ENCODE measurements at places on chromosomes 5 and 9.
A peak's percentile ranks its signal among the peaks of the same experiment; 100 is the strongest.

DNA sequence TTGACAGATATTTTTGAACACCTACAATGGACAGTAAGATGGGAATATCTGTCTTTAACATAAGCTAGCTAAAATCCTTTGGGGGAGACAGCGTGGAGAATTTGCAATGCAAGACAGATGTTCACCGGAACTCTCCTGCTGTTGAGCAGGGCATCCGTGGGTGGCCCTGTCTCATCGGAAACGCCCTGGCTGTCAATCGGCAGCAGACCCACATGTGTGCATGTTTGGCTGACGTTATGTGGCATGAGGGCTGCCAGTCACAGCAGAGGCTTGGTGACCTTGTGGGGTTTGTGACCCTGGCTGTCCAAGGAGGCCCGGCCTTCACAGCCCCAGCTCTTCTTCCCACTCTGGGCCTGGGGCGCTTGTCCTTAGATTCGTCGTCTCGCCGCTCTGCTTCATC is 129.7 kb upstream of the OTULINL start:
- no peak for DNase-seq

DNA sequence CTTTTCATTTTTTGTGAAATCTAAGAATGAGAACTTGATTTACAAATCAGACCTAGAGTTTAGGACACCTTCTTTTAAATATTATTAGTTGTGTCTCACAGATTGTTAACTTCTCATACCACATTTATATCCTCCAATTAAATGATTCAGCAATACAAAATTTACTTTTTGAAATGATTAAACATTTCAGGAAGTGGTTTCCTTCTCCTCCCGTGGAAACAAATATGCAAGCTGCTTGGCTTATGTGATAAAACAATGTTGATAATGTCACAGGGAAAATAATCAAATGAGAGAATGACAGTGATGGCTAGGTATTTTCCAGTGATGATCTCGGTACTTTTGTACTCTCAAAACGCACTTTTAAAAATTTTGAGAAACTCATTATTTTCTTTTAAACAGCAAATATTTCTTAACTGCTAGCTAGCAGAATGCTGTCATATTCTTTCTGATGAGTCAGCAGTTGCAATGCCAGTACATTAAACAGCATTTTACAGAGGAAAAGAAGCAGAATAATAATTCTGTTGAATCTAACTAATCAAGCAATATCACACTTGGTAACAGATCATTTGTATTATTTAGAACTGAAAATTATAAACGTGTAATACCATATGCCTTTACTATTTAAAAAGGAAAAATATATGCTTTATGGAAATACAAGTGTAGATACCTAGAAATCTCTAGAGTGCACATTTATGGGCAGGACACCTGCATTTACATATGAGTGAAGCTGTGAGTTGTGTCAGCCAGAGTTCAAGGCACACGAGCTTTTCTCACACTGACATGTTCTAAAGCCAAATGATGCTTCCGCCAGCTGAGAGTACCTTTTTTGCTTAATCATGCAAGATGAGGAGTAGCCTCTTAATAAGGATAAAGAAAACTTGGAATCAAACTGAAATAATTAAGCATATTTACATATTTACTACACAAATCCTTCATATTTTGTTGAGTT is 53.6 kb upstream of the CDH18 start:
- DNase-seq = no peak

GRCh38 chr5:98103807-98104206 is 669.7 kb upstream of the RGMB start:
- DNase-seq = no peak

DNA sequence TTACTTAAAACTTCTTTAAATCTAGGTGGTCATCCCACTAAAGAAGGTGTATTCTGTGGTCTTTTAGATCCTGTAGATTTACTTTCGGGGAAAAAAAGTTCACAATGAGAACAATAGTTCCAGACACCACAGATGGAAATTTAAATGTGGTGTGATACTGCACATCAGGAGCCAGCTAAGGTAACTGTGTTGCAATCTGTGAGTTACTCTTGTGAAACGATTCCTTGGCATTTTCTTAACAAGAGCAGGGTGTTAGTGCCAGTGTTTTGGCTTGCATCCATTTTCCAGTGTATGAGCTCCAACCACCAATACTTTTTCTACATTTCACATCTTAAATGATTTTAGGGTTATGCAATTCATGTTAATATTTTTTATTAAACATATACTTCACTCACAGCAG is 674.5 kb downstream of the CETN3 start:
- DNase-seq = no peak

- DNase-seq = no peak
Observed at GRCh38 chr5:23257656-23258055, 249.8 kb upstream of the PRDM9 start.

GRCh38 chr9:94979904-94980507 is 253.5 kb downstream of the AOPEP start:
- no peak for DNase-seq

DNA sequence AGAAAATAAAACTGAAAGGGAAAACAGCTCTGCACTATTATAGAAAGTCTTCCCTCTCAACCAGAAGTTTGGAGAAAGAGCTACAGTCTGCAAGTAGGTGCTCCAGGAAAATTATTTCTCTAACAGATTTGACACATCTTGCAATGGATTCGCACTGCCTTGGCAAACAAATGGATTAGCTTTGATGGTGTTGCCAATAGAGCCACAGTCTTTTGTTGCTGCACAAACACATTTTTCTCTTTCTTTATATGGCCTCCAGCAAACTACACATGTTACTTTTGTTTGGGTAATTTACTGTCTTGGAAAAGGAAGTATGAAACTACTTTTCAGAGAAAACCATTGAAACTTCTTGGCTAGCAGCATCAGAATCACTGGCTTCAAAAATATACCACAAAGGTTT is 523.1 kb downstream of the EFNA5 start:
- no peak for DNase-seq

GRCh38 chr5:116626272-116626723 is 51.7 kb upstream of the SEMA6A start:
- peak; percentile 92 for DNase-seq

GRCh38 chr9:129145841-129146292 is 32.2 kb downstream of the IER5L start:
- DNase-seq = peak; percentile 88

DNA sequence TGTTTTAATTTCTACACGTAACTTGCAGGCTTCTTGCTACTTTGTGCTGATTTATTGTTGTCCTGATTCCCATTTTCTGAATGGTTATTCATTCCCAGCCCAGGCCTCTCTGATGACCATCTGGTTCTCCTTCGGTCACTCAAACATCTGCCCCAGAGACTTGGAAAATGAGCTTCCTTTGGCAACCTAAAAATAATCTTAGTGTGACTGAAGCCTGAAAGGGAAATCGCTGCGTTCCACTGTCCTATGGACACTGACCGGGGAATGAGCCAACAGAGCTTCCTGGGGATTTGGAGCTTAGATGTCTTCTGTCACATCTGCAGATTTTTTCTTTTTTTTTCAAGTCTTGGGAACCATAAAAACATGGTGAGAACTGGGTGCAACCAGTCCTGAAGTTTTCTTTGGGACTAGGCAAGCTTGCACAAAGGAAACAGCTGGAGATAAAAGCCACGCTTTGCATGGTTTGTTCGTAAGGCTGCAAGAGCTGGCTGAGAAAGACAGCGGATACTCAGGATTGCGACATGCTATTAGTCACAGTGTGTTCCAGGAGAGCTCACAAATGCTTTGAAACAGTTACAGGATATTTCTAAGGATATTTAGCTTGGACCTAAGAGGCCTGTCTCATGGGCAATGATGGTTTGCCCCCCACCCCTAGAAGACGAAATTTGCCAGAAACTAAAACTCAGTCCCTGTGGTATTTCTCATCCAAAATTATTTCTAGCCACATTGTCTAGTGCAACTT is 146.2 kb downstream of the GOLPH3 start:
- DNase-seq = peak; percentile 88

DNA sequence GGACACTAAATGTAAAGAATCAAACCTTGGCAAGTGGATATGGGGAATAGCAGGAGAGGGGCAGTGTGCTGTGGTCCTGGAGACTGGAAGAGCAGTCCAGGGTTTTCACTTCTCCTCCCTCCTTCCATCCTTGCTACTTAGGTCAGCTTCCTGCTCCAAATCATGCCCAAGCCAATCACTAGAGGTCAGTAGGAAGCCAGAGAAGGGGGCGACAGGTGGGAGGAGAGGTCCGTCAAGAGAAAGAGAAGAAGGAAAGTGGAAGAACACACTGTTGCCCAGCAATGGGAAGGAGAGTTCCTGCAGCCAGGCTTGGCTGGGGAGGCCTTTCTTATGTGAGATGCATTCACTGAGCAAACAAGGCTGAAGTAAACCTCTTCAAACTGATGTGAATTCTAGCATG is 289.6 kb downstream of the DTWD2 start:
- DNase-seq = no peak

Measured in sigmoid colon (tissue), 7 donors.